ENCODE measurements at places on chromosomes 2 and 18.

DNA sequence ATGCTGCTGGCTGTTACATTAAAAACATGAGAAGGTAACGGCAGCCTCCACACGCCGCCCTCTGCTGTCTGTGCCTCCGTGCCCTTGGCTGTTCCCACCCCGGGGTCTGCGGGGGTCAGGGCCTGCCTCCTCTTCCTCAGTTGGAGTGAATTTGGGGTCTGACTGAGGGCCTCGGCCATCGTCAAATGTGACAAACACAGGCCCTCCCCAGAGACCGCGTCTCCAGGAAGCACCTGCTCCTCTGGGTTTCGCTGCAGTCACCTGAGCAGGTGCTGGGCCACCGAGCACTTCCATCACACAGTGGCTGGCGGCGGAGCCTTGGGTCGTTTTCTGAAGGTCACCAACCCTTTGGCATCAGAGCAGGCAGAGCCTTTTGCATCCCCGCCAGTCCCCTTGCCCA is 70.9 kb downstream of the NFATC1 start:
- no peak for DNase-seq

- DNase-seq: no peak
Observed at GRCh38 chr2:30225131-30225762, 6.1 kb upstream of the LBH start.

GRCh38 chr2:129888896-129889295 is 90.6 kb upstream of the RAB6C start:
- no peak for DNase-seq

DNA sequence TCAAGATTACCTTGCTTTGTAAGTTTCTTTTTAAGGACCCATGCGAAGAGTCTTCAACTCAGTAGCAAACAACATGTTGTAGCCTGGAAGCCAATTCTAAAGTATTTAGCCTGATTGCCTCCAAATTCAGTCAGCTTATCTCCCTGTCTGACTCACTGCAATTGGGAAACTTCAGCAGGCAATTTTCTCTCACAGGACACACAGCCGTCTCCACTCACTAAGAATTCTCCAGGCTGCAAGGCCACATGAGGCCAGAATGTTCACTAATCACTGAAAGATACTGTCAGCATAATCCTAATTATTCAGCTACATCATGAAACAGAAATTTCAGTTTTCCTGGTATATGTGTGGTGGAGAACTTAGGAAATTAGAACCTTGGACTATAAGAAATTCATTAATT is 78.1 kb upstream of the PDE1A start:
- no peak for DNase-seq

- DNase-seq: peak; percentile 41
Observed at GRCh38 chr2:27765621-27766286, 5.8 kb upstream of the MRPL33 start.

GRCh38 chr2:173001664-173002604 is 73.7 kb upstream of the MAP3K20 start:
- DNase-seq: no peak

- no peak for DNase-seq
Observed at GRCh38 chr2:8403876-8404275, 278.0 kb upstream of the ID2 start.

GRCh38 chr2:164275659-164276058 is 345.6 kb downstream of the GRB14 start:
- no peak for DNase-seq

DNA sequence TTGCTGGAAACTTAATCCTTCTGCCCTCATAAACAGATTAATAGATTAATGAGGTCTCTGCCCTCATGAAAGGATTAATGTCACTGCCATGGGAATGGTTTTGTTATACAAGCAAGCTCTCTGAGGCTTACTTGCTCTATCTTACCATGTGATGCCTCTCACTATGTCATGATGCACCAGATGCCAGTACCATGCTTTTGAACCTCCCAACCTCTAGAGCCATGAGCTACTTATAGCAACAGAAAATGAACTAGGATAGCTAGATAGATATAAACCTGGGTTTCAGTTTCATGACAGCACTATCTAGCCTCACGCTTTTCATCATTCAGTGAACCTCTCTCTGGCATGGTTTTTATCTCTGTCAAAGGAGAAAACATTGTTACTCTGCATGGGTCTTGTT is 371.6 kb upstream of the LRP1B start:
- DNase-seq: no peak

GRCh38 chr2:66460031-66460430 is 25.1 kb downstream of the MEIS1 start:
- DNase-seq: no peak

DNA sequence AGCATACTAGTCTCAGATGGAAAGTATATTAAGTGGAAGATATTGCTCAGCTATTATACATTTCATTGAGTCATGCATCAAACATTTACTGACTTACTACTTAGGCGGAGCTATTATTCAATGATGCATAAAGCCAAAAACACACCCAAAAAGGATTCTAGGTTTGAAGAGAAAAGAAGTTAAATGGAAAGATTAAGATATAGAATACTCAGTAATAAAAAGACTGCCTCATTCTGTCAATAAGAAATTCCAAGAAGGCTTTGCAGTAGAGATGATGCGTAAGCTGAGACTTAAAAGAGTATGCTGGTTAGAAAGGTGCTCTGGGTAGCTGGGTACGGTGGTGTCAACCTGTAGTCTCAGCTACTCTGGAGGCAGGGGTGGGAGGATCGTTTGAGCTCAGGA is 27.6 kb downstream of the STK17B start:
- no peak for DNase-seq

DNA sequence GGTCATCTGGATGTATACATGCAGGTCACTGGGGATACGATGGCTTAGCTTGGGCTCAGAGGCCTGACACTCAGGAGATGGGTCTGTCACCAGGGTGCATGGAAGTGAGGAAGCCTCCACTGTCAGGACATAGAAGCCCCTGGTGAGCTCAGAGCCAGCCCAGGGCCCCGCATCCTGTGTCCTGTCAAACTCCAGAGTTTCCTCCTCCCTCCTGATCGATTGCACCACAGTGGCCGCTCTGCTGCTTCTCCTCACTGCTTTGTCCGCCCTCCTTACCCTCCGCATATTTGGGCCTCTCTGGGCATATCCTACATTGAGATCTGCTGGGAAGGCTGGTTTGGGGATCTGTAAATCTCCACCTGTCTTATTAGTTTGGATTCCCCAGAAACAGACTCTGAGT is 37.5 kb upstream of the ATG16L1 start:
- DNase-seq: no peak

GRCh38 chr2:102233132-102233884 is 46.5 kb downstream of the IL1RL2 start:
- no peak for DNase-seq

DNA sequence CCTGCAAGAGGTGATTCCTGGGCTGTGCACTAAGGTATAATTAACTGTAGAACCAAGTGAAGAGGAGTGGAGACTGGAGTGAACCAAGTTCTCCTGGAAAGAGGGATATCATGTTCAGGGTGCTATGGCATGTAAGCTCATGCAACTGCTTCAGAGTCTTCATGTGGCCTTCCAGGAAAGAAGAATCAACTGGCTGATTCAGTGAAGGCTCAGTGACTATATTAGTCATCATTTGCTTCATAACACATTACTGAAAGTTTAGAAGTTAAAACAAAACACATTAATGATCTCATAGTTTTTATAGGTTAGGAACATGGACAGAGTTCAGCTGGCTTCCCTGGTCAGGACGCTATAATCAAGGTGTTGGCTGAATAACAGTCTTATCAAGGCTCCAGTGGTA is 1200.8 kb upstream of the GYPC start:
- no peak for DNase-seq

DNA sequence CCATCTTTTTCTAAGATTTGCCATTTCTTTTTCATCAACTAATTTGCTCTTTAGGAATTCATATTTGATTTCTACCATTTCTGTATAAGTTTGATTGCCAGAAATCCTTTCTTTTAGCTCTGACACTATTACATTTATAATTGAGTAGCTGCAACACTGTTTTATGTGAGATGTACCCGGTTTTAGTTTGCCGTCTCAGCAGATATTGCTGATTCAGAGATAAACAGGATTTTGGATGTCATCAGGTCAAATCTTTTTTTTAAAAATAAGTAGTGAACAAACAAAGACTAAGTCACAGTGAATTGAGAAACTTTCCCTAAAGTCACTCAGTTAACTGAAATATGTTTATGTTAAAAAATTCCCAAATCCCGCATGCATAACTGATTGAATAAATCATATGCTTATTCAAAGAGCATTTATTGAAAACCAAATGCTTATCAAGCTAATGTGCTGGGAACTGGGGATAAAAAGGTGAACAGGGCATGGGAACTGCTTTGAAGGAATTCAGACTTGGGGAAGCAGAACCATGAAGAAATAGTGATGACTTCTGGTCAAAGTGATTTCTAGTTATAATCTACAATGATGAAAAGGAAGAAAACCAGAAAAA is 19.5 kb upstream of the CCDC102B start:
- DNase-seq: no peak

DNA sequence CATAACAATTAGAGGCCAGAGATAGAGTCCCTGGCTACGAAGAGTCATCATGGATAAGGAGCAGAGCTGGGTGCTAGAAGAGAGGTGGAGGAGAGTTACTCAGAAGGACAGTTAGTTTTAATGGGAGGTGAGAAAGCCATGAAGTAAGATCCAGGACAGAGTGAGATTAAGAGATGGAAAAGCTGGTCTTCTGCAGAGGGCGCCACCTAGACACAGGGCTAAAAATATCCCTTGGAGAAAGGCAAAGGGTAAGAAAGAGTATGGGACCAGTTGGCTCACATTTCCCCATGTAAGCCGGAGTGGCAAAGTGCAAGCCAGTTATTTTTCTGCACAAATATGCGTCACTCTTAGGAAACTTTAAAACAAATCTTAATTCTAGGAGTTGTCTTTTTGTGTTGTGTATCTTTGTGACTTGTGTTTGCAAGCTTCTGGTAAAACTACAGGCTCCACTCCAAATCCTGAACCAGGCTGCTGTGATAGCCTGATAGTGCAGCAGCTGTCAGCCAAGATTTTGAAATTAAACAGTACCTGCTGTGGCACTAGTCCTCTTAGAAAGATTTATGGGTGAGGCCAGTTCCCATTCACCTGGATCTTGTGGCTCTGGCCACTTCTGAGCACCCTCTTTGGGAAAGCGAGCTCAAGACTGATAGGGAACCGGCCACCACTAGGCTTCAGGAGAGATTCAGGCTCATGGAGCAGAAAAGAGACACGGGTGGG is 204.2 kb downstream of the TPGS2 start:
- DNase-seq: no peak

DNA sequence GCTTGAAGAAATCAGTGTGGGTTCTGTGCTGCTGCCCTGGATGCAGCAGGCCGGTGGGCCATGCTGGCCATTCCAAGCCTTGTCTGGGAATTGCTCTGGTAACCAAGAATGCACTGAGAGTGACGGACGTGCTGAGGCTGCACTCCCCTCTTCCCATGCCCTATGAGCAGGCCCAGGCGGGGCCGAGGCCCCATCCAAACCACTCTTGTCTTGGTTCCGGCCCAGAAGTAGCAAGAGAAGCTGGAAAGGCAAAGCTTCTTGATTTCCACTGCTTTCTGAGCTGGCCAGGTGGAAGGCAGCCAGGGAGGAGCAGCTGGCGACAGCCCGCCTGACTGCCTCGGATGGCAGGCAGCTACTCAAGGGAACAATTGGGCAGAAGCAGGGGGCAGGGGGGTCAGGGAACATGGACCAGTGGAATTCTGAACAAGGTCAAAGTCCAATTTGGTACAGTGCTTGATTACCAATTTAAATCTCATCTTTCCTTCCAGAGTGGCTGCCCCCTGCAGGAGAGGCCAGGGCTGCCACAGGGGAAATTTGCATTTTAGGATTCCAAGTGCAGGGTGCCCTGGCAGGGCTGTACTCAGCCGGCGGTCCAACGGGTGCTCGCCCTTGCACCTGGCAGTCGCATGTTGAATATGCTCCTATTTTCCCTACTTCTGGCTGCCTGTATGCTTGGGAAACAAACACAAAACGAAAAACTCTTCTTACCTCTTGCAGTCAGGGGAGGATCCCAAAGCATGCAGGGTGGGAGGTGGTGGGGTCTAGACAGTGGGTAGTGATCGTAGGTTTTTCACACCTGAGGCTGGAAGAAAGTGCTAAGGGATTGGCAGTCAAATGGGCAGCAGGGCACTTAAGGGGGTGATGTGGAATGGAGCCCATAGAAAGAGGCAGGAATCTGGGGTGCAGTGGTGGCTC is 67.3 kb downstream of the LIPG start:
- DNase-seq: no peak

DNA sequence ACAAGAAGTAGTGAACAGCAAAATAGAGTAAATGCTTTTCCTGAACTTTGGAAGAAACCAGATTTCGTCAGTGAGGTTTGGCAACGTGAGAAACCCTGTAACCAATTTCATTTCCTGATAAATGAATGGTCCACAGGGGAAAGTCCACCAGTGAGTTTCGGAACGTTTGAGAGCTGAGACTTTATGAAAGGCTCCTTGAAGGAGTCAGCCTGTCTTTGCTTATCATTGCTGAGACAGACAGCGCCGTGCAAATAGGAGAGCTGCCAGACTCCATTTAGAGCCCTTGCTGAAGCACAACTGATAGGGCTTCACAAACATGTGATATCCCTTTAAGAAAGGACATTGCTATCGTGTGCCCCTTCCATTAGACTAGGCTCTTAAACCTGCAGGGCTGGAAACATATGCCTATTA is 121.8 kb upstream of the SMAD7 start:
- DNase-seq: no peak

- no peak for DNase-seq
Observed at GRCh38 chr18:59038295-59039039, 101.2 kb upstream of the SEC11C start.

DNA sequence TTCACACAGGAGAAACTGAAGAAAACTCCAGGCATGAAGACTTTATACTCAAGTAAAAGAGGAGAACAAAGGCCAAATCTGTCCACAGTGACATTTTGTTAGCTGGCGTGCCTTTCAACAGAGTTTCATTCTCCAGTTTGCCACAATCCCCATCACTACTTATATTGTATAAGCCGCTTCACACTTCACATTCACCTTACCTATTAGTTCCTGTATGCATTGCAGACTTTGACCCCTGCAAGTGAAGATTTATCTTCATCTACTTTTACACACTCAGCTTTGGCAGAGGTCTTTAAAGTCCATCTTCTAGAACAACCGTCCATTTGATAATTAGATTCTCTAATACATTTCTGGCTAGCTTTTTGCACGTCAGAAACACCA is 56.8 kb upstream of the TANK start:
- DNase-seq: no peak

- DNase-seq: no peak
Observed at GRCh38 chr2:70994009-70994698, 519 bp downstream of the TEX261 start.

DNA sequence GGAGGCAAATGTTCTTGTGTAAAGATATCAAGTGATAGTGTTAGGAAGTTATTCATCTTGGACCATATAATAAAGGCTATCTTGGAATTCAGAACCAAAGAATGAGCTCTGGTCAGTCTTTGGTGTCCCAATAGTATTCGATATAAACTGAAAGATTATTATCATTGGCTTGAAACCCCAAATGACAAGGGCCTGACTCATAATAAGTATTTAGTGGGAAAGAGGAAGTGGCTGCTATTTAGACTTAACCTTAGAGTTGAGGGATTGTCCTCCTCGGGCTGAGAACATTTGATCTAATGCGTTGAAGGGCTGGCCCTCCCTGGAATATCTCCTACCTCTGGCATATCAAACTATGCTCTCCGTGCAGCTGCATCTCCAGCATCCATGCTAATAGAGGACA is 67.5 kb downstream of the CDH20 start:
- no peak for DNase-seq
